ENCODE measurements at places on chromosomes 11 and 22.
A peak's percentile ranks its signal among the peaks of the same experiment; 100 is the strongest.

GRCh38 chr11:76631566-76632308 lies 38.8 kb downstream of the LRRC32 start:
- DNase-seq, result no peak

DNA sequence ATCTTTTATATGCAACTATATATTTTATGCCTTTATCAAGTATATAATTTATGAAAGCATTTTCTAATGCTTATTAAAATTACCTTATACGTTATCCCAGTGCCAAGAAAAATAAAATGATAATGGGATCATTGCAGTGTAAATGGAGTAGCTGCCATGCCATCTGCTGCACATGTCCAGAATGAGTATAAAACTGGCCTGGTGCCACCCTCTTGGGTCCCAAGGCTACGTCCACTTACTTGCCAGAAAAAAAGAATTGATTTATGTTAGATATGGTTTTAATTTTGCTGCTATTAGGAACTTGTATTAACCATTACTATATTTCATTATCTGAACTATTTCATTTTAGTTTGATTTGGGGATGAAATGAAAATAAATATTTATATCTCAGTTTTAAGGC lies 1127.1 kb upstream of the CNTN5 start:
- no peak for DNase-seq

DNA sequence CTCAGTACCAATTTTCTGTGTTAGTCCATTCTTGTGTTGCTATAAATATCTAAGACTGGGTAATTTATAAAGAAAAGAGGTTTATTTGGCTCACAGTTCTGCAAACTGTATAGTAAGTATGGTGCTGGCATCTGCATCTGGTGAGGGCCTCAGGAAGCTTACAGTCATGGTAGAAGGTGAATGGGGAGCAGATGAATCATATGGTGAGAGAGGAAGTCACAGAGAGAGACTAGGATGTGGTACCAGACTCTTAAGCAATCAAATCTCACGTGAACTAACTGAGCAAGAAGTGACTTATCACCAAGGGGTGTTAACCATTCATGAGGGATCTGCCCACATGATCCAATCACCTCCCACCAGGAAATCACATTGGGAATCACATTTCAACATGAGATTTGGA lies 60.8 kb upstream of the ZBED5 start:
- no peak for DNase-seq

DNA sequence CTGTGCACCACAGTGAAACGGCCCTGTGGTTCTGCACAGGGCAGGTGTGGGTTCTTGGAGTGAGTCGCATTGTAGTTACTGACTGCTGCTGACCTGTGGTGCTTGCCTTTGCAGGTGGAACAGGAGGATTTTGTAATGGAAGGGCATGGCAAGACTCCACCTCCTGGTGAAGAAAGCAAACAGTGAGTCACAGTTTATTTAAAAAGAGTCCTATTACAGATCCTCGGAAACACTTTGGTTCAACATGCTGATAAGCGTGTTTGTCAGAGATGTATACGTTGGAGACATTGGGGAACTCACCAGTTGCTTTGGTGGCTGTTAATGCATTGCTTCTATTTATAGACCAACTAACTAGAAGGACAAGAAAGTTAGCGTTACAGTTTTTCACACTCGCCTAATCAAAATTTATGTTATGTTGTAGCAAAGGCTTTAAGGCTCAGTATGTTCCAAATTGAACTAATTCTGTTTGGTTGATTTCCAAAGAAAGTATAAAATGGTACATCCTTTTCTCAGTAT lies 21.7 kb upstream of the TNRC6B start:
- no peak for DNase-seq

DNA sequence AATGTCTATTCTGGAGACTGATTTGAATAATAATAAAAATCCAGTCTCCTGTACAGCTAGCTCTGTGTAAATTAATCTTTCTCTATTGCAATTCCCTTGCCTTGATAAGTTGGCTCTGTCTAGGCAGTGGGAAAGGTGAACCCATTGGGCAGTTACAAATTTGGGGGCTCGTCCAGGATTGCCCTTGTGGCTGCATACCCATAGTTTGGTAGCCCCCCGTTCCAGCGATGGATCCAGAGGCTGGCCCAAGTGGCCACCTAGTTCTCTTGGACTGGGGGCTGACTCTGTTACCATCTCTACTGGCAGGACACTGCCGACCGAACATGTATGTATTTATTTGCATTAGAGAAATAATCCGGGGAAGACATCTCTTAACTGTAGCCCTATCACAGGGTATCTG lies 326.2 kb upstream of the PDGFD start:
- DNase-seq, result no peak

DNA sequence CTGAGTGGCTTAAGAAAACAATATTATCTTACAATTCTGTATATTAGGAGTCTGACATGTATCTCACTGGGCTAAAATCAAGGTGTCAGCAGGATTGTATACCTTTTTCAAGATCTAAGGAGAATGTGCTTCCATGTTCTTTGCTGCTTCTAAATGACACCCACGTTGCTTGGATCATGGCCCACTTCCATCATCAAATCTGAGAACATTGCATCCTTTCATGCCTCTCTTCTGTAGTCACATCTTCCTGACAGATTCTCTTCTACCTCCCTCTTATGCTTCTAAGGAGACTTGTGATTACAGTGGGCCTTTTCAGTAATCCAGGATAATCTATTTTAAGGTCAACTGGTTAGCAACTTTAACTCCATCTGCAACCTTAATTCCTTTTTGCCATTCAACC lies 499.4 kb downstream of the FAM181B start:
- no peak for DNase-seq

- no peak for DNase-seq
Observed at GRCh38 chr11:85875505-85875904, 20.3 kb downstream of the CCDC83 start.

GRCh38 chr11:2930704-2931419 lies 1.6 kb upstream of the PHLDA2 start:
- peak; percentile 85 for DNase-seq

DNA sequence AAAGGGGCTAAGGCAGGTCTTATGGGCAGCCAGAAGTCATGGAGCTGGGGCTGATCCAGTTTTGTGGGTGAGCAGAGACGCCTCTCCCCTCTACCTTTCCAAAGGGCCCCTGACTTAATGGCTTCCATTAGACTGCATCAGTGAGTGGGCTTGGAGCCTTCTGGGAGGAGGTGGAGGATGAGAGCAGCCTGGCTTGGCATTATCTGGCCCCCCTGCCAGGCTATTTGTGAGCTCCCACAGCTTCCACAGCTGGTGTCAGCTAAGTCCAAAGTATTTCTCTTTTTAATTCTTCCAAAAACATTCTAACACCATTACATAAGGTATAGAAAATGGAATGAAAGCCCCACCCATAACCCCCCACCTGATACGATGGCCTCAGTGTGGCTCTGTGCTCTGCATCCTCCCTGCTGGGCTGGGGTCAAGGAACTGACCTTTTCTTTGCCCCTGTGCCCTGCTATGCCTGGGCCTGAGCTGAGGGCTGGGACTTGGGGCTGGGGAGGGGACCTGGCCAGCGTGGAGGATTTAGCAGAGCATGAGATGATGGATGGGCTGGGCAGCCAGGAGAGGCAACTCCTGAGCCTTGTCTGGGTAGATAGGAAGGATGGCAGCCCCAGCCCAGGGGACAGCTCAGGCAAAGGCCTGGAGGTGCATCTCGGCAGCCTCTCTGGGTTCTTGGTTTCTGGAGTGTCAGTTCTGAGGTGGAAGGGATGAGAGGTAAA lies 4.0 kb downstream of the AIFM3 start:
- DNase-seq, result no peak

- DNase-seq, result no peak
Observed at GRCh38 chr11:501683-502287, 5.3 kb downstream of the RNH1 start.

- peak; percentile 90 for DNase-seq
Observed at GRCh38 chr11:66328302-66329144, 7.7 kb downstream of the RIN1 start.

DNA sequence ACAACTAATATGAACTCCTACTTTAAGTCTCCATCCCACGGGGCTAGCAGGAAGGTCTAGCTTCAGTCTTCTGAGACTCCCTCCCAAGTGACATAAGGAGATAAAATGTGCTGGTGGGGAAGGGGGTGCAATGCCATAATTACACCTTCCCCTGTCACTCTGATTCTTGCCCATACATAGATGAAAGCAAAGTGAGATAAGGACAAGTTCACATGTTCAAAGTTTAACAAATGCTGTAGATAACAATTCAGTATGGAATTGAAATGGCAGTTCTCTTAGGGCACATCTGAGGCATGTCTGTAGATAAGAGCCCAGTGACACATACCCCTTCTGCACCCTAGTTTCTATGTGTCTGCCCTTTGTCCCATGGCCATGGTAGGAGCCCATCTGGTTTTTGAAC lies 38.2 kb upstream of the PANX1 start:
- DNase-seq, result no peak

All from GM13977 (cell line).